HFF-Myc (cell line): ENCODE measurements at places on chromosomes 13 and 19.
A peak's percentile ranks its signal among the peaks of the same experiment; 100 is the strongest.

DNA sequence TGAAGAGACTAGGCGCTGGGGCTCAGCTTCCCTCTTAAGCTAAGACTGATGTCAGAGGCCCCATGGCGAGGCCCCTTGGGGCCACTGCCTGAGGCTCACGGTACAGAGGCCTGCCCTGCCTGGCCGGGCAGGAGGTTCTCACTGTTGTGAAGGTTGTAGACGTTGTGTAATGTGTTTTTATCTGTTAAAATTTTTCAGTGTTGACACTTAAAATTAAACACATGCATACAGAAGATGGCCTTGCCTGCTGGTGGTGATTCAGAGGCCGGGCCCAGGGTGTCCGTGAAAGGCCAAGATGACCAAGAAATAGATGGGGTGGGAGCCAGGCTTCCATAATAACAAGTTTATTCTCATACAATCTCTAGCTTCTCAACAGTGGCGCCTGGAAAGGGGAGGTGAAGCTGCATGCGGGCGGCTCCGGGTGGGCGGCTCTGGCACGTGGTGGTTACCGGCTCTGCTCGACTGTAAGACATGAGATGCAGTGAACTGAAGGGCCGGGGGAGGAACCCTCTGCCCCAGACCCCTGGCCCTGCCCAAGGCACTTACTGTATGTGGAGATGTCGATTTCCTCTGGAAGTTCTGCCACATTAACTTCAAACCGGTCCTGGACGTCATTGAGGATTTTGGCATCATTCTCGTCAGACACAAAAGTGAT is 10.5 kb downstream of the DDX39A start:
- no peak for DNase-seq

DNA sequence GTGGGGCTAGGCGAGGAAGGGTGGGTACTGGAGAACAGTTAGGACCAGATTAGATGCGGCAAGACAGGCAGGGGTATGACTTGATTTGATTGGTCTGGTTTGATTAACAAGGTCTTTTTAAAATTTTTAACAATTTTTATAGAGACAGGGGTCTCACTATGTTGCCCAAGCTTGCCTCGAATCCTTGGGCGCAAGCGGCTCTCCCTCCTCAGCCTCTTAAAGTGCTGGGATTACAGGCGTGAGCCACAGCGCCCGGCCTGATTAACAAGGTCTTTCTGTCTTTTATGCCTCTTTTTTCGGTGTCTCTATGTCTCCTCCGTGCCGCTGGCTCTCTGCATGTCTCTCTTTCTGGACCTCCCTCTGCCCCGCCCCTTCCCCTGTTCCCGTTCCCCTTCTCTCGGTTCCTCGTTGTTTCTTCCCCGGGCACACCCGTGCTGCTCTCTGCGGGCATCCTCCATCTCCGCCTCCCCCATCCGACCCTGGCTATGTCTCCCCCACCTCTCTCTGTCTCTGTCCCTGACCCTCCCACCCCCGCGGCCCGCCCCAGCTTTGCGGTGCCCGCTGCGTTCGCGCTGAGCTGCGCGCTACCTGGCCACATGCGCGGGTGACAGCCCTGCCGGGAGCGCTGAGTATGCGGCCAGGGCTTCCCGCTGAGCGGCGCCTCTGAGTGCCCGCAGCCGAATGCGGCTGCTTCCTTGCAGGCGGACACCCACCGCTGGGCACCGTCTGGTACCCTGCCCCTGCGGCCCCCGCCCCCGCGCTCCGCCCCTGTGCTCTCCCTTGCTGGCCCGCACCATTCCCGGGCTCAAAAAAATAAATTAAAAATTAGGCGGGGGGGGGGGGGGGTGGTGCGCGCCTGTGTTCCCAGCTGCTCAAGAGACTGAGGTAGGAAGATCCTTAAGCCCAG is 8.1 kb upstream of the SDHAF1 start:
- no peak for DNase-seq

GRCh38 chr13:113337976-113338375 is 26.0 kb downstream of the GRTP1 start:
- no peak for DNase-seq

GRCh38 chr13:105684216-105684615 is 851.2 kb downstream of the EFNB2 start:
- DNase-seq = no peak

GRCh38 chr19:51568456-51568855 is 2.6 kb upstream of the ZNF175 start:
- no peak for DNase-seq

- no peak for DNase-seq
These were observed 635.3 kb downstream of the UQCRFS1 start for GRCh38 chr19:28577666-28578065.

DNA sequence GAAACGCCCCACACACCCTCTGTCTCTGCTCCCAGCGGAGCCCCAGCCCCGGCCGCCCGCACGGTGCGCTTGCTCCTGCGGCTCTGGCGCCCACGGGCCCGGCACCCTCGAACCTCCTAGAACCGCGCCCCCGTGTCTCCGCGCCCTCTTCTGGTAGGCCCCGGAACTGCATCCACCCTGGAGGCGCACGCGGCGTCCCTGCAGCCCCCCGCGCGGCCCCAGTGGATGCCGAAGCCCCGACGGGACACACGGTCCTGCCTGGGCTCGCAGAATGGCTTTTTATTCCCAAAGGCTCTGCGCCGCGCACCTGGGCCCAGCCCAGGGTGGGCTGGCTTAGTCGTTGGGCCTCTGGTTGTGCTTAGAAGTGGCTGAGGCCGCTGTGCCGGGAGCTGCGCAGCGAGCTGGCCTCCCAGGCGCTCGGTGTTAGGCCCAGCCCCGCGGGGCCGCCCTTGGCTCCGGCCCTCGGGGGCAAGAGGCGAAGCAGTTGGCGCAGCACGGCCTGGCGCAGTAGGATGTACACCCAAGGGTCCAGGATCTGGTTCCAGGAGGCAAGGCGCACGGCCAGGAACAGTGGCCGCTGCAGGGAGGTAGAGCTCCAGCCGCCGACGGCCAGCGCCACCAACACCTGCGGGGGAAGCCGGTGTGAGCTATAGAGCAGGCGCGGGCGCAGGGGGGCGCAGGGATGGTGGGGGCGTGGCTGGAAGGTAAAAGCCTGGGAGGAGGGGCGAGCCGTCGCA is 2.8 kb downstream of the PTGER1 start:
- no peak for DNase-seq

DNA sequence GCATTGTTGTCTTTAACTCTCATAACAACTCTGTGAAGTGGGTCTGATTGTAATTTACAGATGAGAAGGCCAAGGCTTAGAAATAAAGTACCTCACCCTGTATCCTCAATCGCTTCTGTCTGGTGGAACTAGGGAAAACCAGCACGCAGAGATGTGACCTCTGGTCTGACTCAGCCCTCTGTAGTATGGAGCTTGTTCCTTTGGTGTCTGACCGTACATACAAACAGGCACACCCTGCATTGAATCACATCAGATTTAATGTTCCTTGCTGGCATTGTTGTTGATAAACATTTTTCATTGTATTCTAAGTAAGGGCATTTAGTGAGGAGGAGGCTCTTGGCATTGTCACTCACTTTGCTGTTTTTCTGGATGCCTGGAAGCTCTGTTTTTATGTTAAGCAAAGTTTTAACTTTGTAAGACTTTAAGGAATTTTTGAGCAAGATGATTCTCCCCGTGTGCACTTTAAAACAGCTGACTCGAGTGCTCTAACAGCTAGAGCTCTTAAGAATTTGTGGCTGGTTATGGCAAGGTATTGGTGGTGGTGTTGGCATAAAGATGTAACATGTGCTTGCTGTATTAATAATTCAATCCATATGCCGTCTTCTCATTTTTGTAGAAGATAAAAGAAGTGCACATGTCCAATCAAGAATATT is 89.0 kb upstream of the SPATA13 start:
- peak; percentile 42 for DNase-seq

- no peak for DNase-seq
These were observed 7.3 kb downstream of the NKPD1 start for GRCh38 chr19:45153339-45154063.
